ENCODE measurements at places on chromosomes 3 and 15. TPM values are rescaled to one million over a fixed set of nuclear protein-coding genes. Genes with fewer than 3 reads are reported as not detected.

The CCR1 gene
- total RNA-seq: not detected

The PPP2R3A gene
- 3.4 TPM for total RNA-seq

The PLAAT1 gene
- 6.0 TPM for total RNA-seq

The MFGE8 gene
- 141 TPM for total RNA-seq

The SPESP1 gene
- total RNA-seq: not detected

The ROPN1B gene
- not detected for total RNA-seq

The MAN2A2 gene
- 17.7 TPM for total RNA-seq

The CHRFAM7A gene
- 8.6 TPM for total RNA-seq

The PAQR9 gene
- 0.03 TPM for total RNA-seq

The CCDC39 gene
- total RNA-seq: not detected

The ZBED2 gene
- 7.1 TPM for total RNA-seq

The PRSS50 gene
- not detected for total RNA-seq

Data from Caki2 (cell line).